ENCODE measurements at places on chromosomes 16 and 17. TPM values are rescaled to one million over a fixed set of nuclear protein-coding genes. Genes with fewer than 3 reads are reported as not detected.

The SDR42E1 gene
- 0.59 TPM for total RNA-seq

GRCh38 chr16:49782405-49782804, 73.5 kb downstream of the ZNF423 start:
- no peaks in the 10 kb centered on the region for H3K27me3 ChIP-seq
- peaks cover 5% of the 10 kb centered on the region for H3K4me1 ChIP-seq
- H3K27ac ChIP-seq, result no peak overlapping the region
- no peak overlapping the region for H3K4me3 ChIP-seq
- H3K36me3 ChIP-seq, result no peaks in the 10 kb centered on the region

The SLC6A2 gene
- 0.30 TPM for total RNA-seq

DNA sequence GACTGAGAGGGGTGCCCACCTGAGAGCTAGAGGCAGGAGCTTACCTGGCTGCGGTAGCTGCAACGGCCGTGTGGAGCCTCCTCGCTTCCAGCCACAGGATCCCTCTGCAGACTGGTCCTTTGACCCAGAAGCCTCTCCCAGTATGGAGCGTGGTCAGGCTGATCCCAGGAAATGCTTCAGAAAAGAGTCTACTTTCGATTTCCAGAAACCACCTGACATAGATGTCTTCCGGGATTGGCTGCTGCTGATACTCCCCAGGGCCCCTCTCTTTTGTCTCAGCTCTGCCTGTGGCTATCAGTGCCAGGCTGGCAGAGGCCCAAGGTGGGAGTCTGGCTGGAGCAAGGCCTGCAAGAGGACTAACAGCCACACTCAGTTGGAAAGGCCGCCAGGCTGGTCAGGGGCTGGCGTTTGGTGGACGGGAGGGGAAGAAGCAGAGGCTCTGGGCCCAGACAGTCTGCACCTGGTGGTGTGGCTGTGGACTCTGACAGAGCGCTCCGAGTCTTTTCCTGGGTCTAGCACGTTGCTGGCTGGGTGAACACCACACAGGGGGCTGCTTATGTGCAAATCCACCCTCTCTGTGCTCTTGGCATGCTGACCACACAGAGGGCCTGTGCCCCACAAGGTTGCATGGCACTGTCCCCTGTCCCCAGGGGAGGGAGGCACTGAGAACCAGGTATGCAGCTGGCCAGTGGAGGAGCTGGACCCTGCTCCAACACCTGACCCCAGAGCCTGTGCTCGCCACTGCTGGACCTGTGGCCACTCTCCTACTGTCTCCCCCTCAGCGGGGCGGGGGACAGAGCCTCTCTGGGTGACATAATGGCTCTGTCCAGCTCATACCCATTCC, at the start of gene LGALS3BP:
LGALS3BP (minus strand) TSS at position 144 of the 844 bp plus-strand sequence. CDS start 2,732 bp downstream, outside the sequence.
- H3K36me3 ChIP-seq, result no peaks in the 10 kb centered on the region
- H3K27me3 ChIP-seq, result no peaks in the 10 kb centered on the region
- DNase-seq, result peak; percentile 33
- peak within 1 kb of the TSS; percentile 50 for H3K4me3 ChIP-seq
